ENCODE measurements at places on chromosomes 13 and 19.

- DNase-seq = no peak
These were observed 13.4 kb upstream of the LENG8 start for GRCh38 chr19:54435551-54436016.

DNA sequence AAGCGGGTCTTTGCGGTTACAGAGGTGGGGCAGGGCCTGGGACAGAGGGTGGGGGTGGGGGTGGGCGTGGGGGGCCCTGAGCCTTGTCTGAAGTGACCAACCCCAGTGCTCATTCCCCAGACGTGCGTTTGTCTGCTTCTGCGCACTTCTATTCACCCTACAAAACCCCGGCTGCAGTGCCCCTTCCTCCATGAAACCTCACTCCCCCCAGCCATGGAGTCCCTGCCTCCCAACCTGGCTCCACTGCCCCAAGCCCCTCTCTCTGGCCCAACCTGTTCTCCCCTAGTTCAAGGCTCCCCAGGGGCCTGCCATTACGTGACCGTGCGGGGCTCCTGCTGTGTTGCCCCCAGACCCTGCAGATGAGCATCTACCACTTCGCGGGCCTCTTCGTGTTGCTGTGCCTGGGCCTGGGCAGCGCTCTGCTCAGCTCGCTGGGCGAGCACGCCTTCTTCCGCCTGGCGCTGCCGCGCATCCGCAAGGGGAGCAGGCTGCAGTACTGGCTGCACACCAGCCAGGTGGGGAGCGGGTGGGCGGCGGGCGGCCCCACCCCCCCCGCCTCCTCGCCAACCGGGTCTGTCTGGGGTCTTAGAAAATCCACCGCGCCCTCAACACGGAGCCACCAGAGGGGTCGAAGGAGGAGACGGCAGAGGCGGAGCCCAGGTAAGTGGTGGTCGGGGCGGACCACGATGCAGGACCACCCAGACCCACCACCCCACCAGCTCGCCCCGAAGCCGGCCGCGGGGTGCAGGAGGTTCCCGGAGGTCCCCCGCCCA is 8.2 kb downstream of the GRIN3B start:
- DNase-seq = no peak

DNA sequence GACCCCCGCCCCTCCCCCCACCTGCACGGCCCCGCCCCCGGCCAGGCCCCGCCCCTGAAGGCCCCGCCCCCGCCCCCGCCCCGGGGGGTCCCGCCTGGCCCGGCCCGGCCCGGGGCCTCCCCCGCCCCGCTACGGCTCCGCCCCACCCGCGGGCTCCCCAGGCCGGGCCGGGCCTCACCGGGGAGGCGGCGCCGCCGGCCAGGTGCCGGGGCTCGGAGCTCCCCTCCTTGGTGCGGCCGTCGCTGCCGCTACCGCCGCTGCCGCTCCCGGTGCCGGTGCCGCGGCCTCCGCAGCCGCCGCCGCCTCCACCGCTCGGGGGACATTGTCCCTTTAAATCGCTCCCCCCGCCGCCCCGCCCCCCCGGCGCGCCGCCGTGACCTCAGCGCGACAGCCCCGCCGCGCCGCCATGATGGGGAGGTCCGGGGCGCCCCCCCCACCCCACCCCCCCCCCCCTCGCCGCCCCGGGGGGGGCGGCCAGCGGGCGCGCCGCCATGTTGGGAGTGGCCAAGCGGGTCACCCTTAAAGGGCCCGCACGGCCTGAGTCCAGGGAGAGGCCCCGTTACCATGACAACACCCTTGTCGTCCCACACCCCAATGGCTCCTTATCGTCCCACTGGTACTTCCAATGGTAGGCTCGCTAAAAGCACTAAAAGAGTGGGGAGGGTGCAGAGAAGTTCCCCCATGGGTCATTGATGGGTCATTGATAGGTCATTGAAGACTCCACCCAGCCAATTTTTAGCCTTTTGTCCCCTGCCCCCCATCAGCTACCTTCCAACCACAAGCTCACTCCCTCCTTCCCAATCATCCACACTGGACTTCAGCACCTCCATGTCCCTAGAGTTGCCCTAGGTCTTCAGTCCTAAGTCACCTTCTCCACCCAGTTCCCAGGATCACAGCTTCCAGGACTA is at the start of gene WIZ:
Gene WIZ, minus strand, starts transcription at position 337 of the 908 bp plus-strand sequence. CDS start 1,649 bp downstream, outside the sequence.
- peak; percentile 77 for DNase-seq

DNA sequence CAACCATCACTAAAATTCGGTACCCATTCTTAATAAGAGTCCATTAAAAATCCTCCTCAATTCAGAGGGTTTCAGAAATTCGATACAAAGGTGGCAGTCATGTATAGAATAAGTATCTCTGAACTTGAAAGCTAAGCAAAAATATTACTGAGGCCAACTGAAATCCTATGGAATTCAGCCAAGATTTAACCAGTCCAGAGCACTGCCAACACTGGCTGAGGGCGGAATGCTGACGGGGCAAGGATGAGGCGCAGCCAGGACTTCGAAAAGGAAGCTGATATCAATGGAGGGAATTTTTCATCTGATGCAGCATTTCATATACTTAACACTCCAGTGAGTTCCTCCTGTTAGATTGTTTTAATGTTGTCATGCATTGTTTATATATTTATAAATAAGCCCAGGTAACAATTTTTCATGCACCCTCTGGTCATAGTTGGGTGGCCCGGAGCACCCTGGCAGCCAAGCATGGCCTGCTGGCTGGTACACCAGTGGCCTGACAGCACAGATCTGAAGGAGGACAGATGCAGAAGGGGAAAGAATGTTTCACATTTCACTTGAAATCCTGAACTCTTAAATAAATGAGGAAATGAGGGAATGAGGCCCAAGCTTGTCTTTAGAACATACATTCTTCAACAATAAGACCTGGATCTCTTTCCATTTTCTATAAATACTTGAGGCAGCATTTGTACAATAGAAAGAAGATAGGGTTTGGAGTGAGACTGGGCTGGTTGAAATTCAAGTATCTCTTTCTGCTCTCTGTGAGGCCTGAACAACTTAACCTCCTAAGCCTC is 41.5 kb downstream of the WDFY2 start:
- DNase-seq = no peak

DNA sequence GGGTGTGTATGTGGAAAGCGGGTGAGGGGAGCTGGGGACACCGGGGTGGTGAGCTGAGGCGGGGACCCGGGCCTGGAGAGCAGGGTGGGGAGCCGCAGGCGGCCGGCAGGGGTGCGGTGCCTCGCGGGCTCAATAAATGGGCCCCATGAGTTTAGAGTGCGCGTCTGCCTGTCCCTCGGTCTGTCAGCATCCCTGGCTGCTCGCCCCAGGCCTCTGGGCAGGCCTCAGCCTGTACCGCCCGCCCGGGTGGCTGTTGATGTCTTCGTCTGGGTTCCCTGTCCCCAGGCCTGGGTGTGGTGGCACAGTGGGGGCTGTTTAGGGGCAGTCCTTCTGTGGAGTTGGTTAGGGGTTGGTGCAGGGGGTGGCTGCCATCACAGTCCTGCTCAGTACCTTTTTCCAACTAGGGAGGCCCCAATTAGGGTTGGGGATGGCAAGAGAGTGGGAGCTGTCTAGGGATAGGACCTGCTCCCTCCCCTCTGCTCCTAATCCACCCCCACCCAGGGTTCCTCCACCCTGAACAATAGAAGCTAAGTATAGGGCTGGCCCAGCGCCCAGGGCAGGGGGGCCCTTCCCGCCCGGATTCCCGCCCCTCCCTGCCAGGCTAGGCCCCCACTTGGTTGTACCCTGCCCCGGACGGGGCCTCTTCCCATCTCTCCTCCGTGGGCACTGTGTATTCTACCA is 12.2 kb downstream of the CIC start:
- peak; percentile 72 for DNase-seq

DNA sequence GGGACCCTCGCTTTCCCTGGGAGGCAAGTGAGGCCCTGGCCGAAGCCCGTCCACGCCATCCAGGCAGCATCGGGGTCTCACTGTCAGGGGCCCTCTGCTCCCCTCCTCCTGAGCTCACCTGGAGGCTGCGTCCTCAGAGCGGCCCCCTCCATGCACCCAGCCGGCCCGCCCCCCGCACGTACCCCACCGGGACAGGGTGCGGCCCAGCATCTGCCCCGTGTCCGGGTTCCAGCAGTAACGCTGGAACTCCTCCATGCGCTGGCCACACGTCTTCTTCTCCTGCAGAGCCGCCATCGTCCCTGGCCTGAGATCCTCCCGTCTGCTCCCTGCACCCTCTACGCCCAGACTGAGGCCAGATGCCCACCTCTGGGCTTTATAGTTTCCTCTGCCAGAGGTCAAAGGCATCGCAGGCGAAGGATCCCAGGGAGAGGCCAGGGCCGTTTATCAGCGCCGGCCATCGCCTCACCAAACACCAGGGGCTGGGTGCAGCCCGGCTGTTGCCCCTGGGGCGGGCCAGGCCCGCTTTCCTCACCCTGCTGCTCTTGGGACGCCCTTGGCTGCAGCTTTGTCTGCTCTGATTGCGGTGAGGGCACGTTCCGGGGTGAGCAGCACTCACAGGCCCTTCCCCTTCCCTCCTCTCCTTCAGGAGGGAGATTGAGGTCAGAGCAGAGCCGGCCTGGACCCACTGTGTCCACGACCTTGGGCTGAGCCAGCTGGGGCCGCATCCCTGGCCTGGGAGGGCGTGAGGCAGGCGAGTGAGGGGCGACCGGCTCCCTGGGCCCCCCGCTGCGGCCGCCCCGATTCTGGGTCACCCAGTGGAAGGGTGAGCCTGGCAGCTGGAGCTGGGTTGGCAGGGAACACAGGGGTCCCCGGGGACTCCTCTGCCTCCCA is at the start of gene ATP4B:
Gene ATP4B, minus strand, starts transcription at position 348 of the 891 bp plus-strand sequence. Its CDS starts 54 bp downstream, at position 294.
- DNase-seq = no peak

DNA sequence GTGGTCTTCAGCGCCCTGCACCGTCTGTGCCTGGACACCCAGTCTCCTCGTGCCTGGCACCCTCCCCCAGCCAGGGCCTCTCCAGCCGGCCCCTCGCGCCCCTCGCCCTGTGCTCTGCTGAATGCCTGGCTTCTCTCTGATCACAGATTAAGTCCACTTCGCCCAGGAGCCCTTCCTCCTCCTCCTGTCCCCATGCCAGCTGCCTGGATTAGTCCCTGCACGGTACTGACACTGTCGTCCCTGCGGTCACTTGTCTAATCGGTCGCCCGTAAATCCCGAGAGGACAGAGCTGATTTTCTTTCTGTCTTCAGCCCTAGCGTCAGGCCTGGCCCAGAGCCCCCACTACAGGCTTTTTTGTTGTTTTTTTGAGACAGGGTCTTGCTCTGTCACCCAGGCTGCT is 6.6 kb downstream of the THOP1 start:
- DNase-seq = peak; percentile 53

- no peak for DNase-seq
These were observed at the start of gene SHFL for GRCh38 chr19:10085641-10086590. Gene SHFL (plus strand): TSS chr19:10086317. CDS start chr19:10086428, 111 bp downstream.

GRCh38 chr19:55712804-55713631 is 25.2 kb downstream of the NLRP9 start:
- DNase-seq = no peak

- DNase-seq = peak; percentile 82
These were observed 462.7 kb downstream of the GPC6 start for GRCh38 chr13:93689333-93689732.

DNA sequence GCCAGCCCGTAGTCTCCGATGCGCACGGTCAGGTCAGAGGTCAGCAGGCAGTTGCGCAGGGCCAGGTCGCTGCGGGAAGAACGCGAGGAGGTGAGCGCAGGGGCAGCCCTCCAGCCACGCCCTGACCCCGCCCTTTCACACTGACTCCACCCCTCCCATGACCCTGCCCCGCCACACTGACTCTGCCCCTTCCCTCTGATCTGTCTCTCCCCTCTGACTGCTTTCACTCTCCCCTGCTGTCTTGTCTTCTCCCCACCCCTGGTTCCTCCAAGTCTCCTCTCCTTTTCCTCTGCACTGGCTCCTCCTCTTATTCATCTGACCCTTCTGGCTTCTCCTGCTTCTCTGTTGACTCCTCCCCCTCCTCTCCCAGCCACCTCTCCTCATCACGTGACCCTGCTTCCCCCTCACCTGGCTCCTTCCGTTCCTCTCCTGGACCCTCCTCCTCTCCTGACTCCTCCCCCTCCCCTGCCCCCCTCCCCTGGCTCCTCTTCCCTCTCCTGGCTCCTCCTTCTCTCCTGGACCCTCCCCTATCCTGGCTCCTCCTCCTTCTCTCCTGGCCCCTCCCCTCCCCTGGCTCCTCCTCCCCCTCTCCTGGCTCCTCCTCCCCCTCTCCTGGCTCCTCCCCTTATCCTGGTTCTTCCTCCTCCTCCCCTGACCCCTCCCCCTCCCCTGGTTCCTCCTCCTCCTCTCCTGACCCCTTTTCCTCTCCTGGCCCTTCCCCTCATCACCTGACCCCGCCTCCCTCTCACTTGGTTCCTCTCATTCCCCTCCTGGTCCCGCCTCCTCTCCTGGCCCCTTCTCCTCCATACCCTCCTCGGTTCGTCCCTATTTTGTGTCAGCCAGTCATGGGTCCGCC is 9.9 kb downstream of the LMTK3 start:
- peak; percentile 97 for DNase-seq

GRCh38 chr19:30350692-30351663 is 21.2 kb upstream of the ZNF536 start:
- peak; percentile 86 for DNase-seq

DNA sequence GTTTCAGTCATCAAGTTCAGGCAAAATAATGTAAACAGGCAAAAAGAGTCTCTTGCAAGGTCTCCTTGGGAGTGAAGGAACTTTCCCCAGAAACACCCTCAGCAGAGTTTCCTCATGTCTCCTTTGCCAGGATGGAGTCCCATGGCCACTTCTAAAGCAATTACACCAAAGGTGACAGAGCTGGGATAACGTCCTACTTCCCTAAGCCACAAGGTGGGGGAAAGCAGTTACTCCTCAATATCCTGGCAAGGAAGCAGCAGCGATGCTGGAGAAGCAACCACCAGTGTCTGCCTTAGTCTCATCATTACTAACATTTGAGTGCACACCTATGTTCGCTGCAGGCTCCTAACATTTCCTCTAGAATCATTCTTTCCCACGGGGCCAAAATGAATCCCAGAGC is 88.6 kb downstream of the UBL3 start:
- DNase-seq = no peak

GRCh38 chr13:59823486-59823885 is 340.2 kb downstream of the DIAPH3 start:
- DNase-seq = peak; percentile 12

- no peak for DNase-seq
These were observed 553.5 kb downstream of the MYO16 start for GRCh38 chr13:109182777-109183465.

- DNase-seq = no peak
These were observed 8.0 kb downstream of the FXYD3 start for GRCh38 chr19:35123573-35123972.

- no peak for DNase-seq
These were observed 924.0 kb downstream of the EFNB2 start for GRCh38 chr13:105611424-105611823.

GRCh38 chr13:58376775-58377174 is 745.2 kb downstream of the PCDH17 start:
- DNase-seq = no peak

DNA sequence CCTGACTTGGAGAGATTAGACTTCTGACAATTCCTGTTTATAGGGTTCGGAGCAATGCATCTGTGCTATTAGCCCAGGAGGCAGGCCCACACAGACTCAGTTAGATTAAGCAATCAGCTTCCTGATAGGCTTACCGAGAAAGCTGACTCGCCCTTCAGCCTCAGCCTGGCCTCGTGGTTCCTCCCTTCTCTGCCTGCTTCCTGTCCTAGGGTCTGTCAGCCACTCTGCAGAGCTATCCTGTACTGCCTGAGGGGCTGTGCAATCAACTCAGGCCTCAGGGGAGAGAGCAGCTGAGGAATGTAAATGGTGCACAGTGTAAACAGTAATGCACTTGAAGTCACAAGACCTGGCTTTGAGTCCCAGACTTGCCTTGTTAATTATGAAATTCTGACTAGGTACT is 30.7 kb downstream of the HTR2A start:
- DNase-seq = peak; percentile 96

Measured in NCI-H82 (cell line).